Psoas muscle (tissue), 8 donors: ENCODE measurements at places on chromosomes 1 and 21.

DNA sequence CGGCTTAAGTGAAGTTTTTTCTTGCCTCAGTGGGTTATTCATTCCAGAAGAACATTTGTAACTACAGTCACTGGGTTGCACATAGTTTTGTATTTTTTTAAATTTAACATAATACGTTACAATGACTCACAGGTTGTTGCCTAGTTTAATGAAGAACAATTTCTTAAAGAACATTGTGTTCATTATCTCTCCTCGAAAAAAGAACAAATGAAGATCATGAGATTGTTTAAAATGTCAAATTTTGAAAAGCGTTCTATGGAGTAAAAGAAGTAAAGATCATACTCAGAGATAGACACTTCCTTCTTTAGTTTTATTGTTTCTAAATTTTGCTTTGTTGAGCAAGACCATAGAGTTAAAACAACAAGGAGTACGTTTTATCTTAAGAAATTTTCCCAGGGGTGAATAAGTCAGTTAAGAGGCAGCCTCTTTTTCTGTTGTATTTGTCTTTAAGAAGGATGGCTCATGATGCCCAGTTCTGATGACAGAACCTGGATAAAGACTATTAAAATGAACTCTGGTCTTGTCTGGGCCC, 10.5 kb upstream of the SLAMF1 start:
- no peaks in the 10 kb centered on the region for H3K36me3 ChIP-seq
- no peak overlapping the region for H3K4me3 ChIP-seq
- H3K4me1 ChIP-seq, result no peaks in the 10 kb centered on the region
- DNase-seq, result no peak

- no peak overlapping the region for H3K4me3 ChIP-seq
- DNase-seq, result no peak
These were observed 29.1 kb downstream of the S100A10 start for GRCh38 chr1:151964510-151964909.

DNA sequence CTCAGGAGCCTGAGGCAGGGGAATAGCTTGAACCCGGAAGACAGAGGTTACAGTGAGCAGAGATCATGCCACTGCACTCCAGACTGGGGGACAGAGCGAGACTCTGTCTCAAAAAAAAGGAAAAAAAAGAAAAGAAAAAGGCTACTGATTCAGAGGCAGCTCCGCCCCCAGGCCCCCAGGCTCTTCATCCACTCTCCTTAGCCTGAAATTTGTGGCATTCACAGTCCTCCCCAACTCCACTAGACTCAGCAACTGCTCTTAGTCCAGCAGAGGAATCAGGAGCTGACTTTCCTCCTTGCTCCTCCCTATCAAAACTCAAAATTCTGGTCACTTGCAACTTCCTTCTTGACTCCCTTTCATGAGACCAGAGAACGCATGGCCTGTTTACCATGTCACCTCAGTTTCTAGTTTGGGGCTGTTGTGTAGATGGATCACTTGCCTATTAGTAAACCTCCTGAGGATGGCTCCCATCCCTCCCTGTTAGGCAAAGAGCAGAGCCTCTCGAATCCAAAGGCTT, 27.1 kb downstream of the PCAT6 start:
- DNase-seq, result no peak
- no peaks in the 10 kb centered on the region for H3K27me3 ChIP-seq
- no peak overlapping the region for H3K4me3 ChIP-seq
- H3K4me1 ChIP-seq, result no peaks in the 10 kb centered on the region

DNA sequence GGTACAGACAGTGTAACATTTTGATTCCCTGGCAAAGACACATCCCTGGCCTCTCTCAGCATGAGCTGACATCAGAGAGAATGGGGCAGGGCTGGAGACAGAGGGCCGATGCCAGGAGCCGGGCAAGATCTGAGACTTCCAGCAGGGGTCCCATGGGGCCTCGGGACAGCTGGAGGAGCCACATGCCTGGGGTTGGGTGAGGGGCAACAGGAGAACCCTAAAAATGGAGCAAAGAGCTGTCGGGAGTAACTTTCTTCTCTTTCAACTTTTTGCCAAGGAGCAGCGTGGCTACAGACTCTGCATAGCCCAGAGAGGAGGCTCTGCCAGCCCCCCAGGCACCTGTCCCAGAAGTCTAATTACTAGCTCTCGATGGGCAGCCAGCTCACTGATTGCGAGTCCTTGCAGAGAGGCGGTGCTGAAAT, 130.8 kb downstream of the LACTBL1 start:
- DNase-seq, result peak; percentile 28
- no peak overlapping the region for H3K4me3 ChIP-seq
- H3K27ac ChIP-seq, result no peak overlapping the region
- peaks cover 21% of the 10 kb centered on the region for H3K27me3 ChIP-seq
- H3K4me1 ChIP-seq, result no peaks in the 10 kb centered on the region

GRCh38 chr1:193355178-193355577, 168.8 kb upstream of the B3GALT2 start:
- H3K27me3 ChIP-seq, result no peaks in the 10 kb centered on the region
- no peak for DNase-seq
- no peak overlapping the region for H3K27ac ChIP-seq
- H3K4me3 ChIP-seq, result no peak overlapping the region

DNA sequence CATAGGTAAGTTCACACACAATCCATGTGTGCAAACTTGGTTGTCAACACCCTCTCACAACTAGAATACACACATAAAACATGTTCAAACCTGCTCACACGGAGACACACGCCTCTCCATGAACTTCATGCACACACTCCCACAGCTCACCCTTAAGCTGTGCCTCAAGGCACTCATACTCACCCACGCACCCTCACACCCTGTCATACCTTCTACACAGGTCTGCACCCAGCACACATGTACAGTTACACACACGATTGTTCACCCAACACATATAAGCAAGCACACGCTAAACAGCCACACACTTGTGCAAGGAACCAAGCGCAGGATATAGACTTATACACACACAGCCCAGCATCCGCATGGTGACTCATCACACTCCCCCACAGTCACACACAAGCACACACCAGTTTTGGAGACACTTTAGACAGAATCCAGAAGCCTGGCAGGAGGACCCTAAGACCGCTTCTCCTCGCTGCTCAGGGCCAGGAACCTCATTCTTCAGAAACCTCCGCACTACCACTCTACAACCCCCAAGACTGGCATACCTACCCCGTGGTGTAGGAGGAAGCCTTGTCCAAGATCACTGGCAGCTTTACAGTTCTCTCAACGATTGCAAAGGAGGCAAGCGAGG, 58.7 kb upstream of the ZC3H12A start:
- DNase-seq, result no peak
- no peak overlapping the region for H3K4me3 ChIP-seq
- no peaks in the 10 kb centered on the region for H3K27me3 ChIP-seq
- H3K4me1 ChIP-seq, result no peaks in the 10 kb centered on the region
- no peak overlapping the region for H3K27ac ChIP-seq

- H3K36me3 ChIP-seq, result no peaks in the 10 kb centered on the region
- no peak overlapping the region for H3K4me3 ChIP-seq
- H3K4me1 ChIP-seq, result no peaks in the 10 kb centered on the region
- no peak overlapping the region for H3K27ac ChIP-seq
- no peak for DNase-seq
These were observed 23.8 kb upstream of the PAXBP1 start for GRCh38 chr21:32795376-32795775.

- DNase-seq, result no peak
- no peaks in the 10 kb centered on the region for H3K27me3 ChIP-seq
- H3K36me3 ChIP-seq, result no peaks in the 10 kb centered on the region
- no peaks in the 10 kb centered on the region for H3K4me1 ChIP-seq
These were observed 13.0 kb upstream of the NEK7 start for GRCh38 chr1:198143797-198144196.

DNA sequence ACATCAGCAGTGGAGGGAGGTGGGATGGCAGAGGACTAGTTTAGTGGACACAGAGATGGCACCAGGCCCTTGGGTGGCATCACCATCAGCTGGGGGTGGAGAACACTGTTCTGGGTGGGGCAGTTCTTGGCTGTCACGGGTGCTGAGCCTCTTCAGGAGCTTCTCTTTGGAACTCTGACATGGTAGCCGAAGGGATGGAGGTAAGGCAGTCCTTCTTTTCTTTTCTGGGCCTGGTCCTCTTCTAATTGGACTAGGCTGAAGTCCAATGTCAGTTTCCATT, 8.3 kb upstream of the MEF2D start:
- DNase-seq, result no peak

- peaks cover 19% of the 10 kb centered on the region for H3K4me1 ChIP-seq
- H3K27me3 ChIP-seq, result no peaks in the 10 kb centered on the region
- H3K27ac ChIP-seq, result no peak overlapping the region
- no peak for DNase-seq
- H3K4me3 ChIP-seq, result no peak overlapping the region
These were observed 50.0 kb downstream of the CACHD1 start for GRCh38 chr1:64519901-64520300.

GRCh38 chr1:2545754-2546514, 10.2 kb upstream of the TNFRSF14 start:
- H3K4me1 ChIP-seq, result peaks cover 15% of the 10 kb centered on the region
- peak overlapping the region; percentile 83 for H3K27ac ChIP-seq
- no peaks in the 10 kb centered on the region for H3K36me3 ChIP-seq
- H3K27me3 ChIP-seq, result no peaks in the 10 kb centered on the region
- H3K4me3 ChIP-seq, result peak overlapping the region; percentile 66

DNA sequence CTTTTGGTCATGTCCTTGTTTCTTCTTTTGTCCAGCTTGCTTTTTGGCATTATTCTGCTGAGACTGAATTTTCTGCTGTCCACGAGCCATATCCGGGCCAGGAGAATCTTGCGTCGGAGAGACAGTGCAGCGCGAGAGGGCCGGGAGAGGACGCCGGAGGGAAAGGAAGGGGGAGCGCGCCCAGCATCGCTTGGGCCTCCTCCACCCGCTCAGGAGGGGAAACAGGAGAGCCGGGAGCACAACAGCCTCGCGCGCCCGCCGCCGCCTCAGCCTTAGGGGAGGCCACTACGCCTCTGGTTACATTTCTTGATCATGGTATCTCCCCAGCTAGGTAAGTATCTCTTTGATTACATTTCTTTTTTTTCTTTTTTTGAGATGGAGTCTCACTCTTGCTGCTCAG, 7.4 kb upstream of the DEGS1 start:
- no peak overlapping the region for H3K27ac ChIP-seq
- H3K27me3 ChIP-seq, result no peaks in the 10 kb centered on the region
- no peaks in the 10 kb centered on the region for H3K36me3 ChIP-seq
- H3K4me3 ChIP-seq, result no peak overlapping the region
- no peaks in the 10 kb centered on the region for H3K4me1 ChIP-seq

- H3K27me3 ChIP-seq, result no peaks in the 10 kb centered on the region
- H3K4me3 ChIP-seq, result no peak overlapping the region
- no peaks in the 10 kb centered on the region for H3K36me3 ChIP-seq
- DNase-seq, result no peak
- no peak overlapping the region for H3K27ac ChIP-seq
These were observed 7.2 kb upstream of the GUCA2A start for GRCh38 chr1:42171679-42172266.

- H3K27ac ChIP-seq, result peak overlapping the region; percentile 32
- no peaks in the 10 kb centered on the region for H3K36me3 ChIP-seq
- DNase-seq, result peak; percentile 91
- peaks cover 15% of the 10 kb centered on the region for H3K4me1 ChIP-seq
These were observed 32.2 kb upstream of the EPB41 start for GRCh38 chr1:28882009-28882628.

- no peaks in the 10 kb centered on the region for H3K27me3 ChIP-seq
- no peaks in the 10 kb centered on the region for H3K36me3 ChIP-seq
- DNase-seq, result no peak
- H3K27ac ChIP-seq, result no peak overlapping the region
- no peak overlapping the region for H3K4me3 ChIP-seq
These were observed 10.7 kb downstream of the SPATC1L start for GRCh38 chr21:46173573-46173972.

DNA sequence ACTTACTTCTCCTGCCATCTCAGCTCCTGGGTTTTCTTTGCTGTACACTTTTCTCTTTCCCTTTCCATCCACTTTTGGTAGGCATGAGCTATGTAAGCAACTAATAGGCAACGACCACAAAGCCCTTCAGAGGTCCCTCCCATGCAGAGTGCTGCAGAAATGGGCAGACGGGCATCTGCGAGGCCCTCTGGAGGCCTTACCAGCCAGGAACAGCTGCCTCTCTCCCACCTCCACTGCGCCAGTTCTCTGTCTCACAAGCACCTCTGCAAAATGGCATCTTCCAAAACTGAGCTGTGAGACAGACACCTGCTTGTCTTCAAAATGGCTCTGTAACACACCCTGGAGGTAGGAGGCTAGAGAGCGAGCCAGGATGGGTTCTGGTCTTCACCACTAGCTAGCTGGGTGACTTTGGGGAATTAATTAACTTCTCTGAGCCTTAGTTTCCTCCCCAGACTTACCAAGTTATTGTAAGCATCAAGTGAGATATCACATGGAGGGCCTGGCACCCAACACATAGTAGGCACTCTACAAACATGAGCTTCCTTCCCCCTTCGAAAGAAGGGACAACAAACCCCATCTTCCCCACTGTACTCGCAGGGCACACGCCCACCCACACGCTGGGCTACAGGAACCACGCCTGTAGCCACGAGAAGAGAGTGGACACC, 62.0 kb downstream of the BCAR3 start:
- no peak overlapping the region for H3K27ac ChIP-seq
- no peak for DNase-seq
- H3K4me3 ChIP-seq, result no peak overlapping the region
- H3K36me3 ChIP-seq, result peaks cover 2% of the 10 kb centered on the region
- H3K4me1 ChIP-seq, result peaks cover 41% of the 10 kb centered on the region

DNA sequence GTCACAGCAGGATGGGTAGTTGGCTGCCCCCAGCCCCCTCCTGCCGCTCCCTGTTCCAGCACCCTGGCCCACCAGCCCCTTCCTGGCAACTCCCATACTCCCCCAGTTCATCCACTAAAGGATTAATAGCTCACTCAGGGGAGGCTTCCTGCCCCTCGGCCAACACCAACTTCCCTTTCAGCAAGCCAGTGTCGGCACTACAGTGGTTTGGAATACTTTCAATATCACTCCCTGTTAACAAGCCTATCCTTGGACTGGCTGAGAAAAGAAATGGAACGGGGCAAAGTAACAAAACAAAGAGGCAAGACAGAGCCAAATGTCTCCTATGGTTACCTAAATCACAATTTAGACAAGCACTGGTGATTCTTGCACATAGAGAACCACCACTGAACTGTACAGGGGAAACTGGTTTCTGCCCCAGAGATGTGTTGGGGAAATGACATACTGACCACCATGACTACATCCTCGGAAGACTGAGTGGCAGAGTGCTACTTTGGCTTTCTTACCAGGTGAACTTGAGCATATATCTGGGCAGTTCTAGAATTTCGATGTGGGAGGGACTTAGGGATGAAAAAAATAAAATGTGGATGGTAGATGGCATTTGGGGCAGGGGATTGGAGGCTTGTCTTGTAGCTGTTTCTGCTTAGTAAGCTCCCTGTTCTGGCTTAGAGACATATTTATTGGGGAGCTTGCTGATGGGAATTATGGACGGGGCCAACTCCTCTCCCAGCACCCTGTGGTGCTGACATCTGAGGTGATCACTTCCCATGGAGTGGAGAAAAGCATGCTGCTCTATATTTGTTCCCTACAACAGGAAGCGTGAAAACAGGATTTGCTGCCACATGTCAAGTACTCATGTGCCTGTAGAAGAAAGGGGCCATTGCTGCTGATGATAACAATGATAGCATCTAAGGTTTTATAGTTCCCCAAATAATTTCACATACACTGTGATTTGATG, 7.1 kb upstream of the CAPN2 start:
- no peak overlapping the region for H3K27ac ChIP-seq
- H3K4me1 ChIP-seq, result peaks cover 32% of the 10 kb centered on the region
- no peak for DNase-seq
- no peaks in the 10 kb centered on the region for H3K27me3 ChIP-seq
- H3K4me3 ChIP-seq, result no peak overlapping the region
- H3K36me3 ChIP-seq, result no peaks in the 10 kb centered on the region
